ENCODE measurements at places on chromosomes 7 and 10.

- no peak for DNase-seq
Observed at GRCh38 chr10:29806350-29806788, 171.6 kb upstream of the SVIL start.

DNA sequence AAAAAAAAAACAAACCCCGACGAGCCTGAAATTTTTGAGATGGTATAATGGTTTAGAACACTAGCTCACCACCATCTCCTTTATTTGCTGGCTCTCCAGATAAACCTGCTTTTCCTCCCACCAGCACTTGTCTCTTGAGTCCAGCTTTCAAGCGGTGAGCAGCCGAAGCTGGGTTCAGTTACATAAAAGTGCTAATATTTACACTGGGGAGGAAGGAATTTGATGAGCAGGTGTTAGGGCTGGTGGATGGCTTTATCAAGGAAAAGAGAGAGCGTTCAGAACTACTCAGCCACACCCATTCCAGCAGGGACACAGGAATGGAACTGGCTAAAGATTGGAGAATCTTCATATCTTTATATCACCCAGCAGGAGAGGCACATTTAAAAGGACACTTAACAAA is 6.6 kb upstream of the CALML3 start:
- no peak for DNase-seq

- no peak for DNase-seq
Observed at GRCh38 chr7:117077658-117078057, 124.4 kb downstream of the ST7 start.

GRCh38 chr7:129615018-129615417 is 3.5 kb downstream of the NRF1 start:
- DNase-seq: no peak

- DNase-seq: no peak
Observed at GRCh38 chr10:48209241-48209640, 65.3 kb downstream of the FRMPD2 start.

DNA sequence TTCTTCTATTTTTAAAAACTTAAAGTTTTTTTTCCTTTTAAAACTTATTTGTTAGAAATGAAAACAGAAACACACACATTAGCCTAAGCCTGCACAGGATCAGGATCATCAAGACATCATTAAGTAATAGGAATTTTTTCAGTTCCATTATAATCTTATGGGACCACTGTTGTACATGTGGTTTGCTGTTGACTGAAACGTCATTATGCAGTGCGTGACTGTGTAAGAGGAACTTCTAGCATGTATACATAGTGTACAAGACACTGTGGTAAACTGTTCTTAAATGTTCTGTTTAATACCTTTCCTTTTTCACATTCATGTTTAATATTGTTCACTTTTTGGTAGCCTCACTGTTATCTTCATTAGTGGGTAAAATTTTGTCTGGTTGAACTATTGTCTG is 12.1 kb downstream of the ENTPD7 start:
- no peak for DNase-seq

- peak; percentile 41 for DNase-seq
Observed at GRCh38 chr7:151206914-151207313, 3.4 kb downstream of the H2BK1 start.

- no peak for DNase-seq
Observed at GRCh38 chr7:106588422-106589197, 72.3 kb downstream of the CCDC71L start.

DNA sequence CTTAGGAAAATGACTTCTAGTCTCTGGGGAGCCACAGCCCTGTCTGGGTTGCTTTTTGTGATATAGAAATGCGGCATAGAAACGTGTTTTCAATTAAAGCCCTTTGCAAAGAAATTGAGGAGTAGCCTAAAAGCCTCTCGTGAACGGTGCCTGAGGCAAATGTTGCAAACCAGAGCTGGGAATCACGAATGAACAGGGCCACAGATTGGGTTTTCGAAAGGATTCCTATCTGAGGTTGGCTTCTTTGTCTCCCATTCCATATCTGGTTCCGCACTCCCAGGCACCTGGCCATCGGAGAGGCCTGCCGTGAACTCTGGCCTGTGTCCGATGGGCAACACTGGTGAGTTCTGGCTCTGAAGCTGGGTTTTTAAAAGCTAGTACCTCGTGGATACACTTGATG is 221.6 kb downstream of the TCF7L2 start:
- no peak for DNase-seq

DNA sequence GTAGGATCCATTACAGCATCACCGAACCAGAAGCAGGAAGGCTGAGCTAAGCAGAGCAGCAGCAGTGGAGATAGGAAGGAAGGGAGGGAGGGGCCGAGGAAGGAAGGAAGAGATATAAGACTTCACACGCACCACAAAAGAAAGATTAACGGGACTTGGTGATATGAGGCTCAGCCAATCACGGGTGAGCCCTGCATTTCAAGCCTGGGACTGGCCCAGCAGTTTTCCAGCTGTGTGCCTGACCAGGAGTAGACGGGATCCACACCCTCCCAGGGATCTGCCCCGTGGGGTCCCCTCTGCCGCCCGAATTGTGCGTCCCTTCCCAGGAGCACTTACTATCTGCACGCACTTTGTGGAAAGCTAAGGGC is 16.2 kb downstream of the ATG9B start:
- DNase-seq: no peak

GRCh38 chr7:129855234-129855673 is 97.5 kb downstream of the UBE2H start:
- no peak for DNase-seq

DNA sequence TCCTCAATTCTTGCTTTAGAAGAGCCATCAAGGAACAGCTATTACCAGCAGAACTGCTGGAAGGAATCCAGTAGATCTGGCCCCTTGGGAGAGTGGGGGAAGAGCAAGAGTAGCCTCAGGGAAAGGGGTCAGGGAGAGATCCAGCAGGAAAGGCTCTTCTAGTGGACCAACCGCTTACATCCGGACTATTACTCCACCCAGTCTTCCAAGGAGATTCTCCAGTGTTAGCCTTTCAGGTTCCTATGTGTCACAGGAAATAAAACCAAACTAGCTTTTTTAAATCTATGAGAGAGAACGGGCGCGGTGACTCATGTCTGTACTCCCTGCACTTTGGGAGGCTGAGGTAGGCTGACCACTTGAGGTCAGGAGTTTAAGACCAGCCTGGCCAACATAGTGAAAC is 34.3 kb downstream of the TET1 start:
- DNase-seq: no peak

DNA sequence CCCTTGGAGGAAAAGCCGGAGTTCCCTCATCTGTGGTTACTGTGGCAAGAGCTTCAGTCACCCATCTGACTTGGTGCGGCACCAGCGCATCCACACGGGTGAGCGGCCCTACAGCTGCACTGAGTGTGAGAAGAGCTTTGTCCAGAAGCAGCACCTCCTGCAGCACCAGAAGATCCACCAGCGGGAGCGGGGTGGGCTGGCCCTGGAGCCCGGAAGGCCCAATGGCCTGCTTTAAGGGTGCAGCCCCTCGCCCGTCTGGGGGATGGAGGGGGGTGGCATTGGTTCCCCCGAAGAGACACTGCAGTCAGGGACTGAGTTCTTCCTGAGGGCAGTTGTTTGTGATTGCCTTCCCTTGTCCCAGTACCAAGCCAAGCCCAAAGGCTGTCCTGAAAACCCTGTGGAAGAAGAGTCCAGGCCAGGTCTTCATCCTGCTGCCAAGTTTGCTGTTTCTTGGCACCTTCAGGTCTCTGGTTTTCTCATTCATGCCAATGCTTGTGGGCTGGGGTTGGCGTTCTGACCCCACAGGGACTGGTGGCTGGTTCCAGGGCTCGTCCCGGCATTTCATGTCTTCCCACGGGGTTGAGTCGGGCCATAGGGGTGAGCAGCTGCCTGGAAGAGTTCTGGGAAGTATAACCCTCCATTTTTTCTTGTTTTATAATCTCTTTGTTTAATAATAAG is 7.7 kb upstream of the ZNF783 start:
- no peak for DNase-seq

DNA sequence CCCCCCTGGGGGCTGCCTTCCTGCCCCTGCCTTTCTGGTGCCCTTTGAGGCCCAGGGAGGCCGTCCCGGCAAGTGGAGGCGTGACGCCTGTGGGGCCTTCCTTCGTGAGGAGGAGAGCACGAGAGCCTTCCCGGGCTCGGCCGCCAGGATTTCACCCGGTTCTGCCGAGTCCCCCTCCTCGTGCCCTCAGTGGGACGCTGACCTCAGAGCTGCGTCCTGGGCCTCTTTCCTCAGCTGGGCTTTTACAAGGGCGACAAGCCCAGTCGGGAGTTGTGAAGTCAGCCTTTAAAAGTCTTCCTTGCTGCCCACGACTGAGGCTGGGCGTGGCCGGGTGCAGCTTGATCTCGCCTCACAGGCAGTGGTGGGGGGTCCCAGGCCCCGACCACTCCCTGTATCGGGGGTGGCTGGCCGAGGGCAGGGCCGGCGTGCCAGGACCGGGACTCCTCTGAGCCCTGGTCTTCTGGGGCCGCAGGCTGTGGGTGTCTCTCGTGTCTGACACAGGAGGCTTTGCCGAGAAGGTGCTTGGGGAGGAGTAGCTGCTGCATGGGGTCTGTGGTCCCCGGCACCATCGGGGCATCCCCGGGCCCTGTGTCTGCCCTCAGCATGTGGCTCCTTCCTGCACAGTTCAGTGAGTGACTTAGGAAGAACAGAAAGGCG is 41.8 kb downstream of the FAM20C start:
- DNase-seq: no peak

DNA sequence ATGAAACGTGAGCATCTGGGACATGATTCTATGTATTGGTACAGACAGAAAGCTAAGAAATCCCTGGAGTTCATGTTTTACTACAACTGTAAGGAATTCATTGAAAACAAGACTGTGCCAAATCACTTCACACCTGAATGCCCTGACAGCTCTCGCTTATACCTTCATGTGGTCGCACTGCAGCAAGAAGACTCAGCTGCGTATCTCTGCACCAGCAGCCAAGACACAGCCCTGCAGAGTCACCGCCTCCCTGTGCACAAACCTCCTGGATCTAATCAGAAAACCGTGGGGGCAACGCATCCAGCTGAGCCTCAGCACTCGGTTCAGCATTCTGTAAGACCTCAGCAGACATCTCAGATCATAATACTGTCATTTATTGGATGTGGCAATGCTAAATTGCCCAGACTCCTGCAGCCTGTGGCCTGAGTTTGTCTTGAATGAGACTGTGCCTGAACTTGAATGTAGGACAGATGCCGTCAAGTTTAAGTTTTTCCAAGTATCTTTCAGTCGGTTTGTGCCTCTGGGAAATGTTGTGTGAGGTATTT is 41.5 kb upstream of the PRSS58 start:
- DNase-seq: no peak

GRCh38 chr7:139451638-139452037 is 31.8 kb downstream of the KLRG2 start:
- no peak for DNase-seq

- DNase-seq: no peak
Observed at GRCh38 chr7:47350425-47350824, 231.5 kb downstream of the TNS3 start.

DNA sequence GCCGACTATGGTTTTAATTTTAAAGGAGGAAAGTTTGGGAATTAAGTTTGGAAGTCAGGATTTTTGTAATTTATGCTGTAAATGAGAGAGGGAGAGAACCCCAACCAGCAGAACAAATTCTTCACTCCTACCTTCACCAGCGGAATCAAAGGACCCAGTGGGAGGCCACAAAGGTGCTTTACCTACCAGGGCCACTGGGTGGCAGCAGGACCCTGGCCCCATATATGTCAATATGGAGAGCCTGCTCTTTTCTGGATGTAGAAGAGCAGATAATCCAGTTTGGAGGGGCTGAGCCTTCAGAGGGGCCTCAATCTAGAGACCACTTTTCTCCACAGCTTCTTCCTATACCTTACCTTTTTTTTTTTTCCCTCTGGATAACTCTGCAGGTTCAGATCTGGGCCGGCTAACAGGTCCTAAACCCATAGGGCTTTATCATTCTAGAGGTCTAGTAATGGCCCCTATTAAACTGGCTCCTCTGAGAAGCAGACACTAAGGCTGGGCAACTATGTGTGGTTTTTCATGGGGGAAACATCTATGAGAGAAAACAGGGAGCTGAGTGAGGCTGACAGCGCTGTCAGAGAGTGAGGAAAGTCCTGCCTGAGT is 8.5 kb upstream of the SCD start:
- DNase-seq: peak; percentile 63
